ENCODE measurements at places on chromosomes 7 and 10.
A peak's percentile ranks its signal among the peaks of the same experiment; 100 is the strongest.

DNA sequence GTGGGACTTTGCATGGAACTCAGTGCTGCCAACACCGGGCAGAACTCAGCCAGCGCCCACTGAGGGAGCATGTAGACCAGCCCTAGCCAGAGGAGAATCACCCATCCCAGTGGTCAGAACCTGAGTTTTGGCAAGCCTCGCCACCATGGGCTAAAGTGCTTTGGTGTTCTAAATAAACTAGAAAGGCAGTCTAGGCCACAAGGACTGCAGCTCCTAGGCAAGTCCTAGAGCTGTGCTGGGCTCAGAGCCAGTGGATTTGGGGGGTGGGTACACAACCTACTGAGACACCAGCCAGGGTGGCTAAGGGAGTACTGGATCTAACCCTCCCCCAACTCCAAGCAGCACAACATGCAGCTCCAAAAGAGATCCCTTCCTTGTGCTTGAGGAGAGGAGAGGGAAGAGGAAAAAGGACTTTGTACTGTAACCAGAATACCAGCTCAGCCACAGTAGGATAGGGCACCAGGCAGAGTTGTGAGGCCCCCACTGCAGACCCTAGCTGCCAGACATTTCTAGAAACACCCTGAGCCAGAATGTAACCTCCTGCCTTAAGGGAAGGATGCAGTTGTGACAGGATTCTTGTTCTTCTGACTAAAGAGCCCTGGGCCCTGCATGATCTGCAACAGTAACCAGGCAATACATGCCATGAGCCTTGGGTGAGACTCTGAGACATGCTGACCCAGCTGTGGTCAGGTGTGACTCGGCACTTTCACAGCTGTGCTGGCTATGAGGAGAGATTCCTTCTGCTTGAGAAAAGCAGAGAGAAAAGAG lies 24.4 kb downstream of the GSDME start:
- peak; percentile 85 for DNase-seq

- peak; percentile 79 for DNase-seq
These were observed 60.8 kb upstream of the PPIF start for GRCh38 chr10:79286318-79286951.

DNA sequence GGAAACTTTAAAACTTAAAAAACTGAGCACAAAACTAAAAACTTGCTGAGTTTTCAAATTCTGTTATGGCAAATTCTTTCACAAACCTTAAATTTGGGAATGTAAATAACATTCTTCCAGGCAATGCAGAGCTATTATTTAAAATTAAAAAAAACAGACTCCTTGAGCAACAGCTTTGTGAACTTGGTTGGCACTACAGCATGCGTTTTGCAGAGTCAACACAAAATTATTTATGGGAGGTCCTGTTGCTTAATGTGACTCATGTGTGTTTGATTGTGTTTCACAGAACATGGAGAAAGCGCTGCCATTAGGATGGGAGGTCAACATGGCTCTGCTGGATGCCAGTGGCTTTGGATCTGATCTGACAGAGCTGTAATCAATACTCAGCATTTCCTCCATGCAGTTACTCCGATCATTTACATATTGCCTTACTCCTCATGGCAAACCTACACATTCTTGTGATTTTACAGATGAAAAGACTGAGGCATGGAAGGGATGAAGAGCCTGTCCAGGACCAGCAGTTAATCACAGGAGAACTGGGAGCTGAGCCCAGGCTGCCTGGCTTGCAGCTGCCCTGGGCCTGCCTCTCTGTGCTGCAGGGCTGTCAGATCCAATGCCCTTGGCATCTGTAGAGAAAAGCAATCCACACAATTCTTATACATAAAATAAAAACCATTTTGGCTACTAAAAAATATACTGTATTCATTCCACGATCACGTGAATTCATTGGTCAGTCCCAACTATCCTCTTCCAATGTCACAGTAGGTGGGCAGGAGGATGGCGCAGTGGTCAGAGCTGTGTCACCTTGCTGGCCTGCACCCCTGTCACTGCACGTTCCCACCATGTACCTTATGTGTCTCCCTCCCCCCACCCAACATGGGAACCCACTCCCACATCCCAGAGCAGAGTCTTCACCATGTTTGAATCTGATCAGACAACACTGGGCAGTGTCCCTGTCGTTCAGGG lies 200.9 kb downstream of the CXCL12 start:
- DNase-seq: peak; percentile 93

DNA sequence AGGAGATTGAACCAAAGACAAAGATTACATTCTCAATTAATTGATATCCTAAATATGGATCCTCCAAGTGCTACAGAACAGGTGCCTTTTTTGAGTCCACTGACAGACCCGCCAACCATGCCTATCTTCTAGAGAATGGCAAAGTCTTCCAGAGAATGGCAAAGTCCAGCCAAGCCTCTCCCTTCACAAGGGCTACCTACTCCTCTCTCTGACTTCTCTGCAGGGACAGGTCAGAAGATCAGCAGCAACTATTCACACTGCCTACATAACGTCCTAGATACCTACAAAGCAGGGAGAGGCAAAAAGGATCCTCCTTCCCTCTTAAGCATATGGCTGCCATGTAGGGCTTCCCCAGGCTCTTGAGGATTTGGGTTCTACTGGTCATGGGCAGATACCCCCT lies 12.4 kb downstream of the UBE2H start:
- no peak for DNase-seq

DNA sequence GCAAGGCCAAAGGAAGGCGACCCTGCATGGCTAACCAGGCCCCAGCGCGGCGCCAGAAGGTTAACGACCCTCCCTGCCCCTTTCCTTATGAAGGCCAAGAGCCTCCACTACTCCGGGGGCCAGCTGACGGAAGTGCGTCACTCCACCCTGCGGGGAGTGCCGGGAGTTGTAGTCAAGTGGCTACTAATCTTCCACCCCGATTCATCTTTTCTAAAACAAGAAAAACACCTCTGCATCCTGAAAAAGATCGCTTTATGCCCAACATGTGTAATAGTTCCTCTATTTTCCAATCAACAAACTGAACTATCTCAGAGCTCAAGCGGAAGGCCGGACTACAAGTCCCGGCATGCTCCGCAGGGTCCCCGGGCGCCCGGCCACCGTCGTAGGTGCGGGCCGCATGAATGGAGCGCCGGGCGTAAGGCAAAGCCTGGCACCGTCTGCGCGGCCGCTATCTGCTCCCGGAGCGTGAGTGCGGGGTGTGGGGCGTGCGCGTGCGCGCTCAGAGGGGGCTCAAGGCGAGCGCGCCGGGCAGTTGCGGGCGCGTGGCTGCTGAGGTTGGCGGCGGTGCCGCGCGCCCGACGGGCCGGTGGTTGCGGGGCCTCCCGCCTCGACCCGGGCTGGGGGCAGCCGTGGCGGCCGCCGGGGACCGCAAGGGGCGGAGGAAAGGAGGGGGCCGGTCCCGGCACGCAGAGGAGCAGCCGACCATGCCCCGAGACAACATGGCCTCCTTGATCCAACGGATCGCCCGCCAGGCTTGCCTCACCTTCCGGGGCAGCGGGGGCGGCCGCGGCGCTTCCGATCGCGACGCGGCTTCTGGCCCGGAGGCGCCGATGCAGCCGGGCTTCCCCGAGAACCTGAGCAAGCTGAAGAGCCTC lies at the start of gene ADO:
TSS of gene ADO (plus strand) at position 365 of the 875 bp plus-strand sequence. CDS start at position 705, 340 bp downstream.
- peak; percentile 81 for DNase-seq

GRCh38 chr10:24287559-24288195 lies 78.7 kb downstream of the KIAA1217 start:
- no peak for DNase-seq

- DNase-seq: peak; percentile 67
These were observed 84.0 kb downstream of the NRBF2 start for GRCh38 chr10:63217120-63217605.

DNA sequence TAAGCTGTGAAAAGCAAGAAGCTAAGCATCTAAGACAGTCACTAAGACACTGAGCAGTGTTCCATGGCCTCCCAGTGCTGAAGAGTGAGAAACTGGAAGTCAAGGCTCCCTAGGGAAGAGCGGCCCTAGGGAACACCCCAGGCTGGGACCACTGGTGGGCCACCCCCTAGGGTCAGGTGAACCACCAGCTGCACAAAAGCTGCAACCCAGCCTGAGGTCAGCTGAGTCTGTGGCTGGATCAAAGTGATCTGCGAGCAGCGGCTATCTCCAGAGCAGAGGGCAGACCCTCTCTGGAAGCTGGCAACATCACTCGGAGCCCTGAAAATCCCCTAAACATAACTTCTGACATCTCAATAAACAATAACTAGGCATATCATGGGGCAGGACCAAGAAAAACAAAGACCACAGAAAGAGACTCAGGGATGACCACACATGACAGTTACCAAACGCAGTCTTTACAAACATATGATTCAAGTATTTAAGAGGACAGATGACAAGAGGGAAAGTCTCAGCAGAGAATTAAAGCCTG lies 125.8 kb downstream of the DLG5 start:
- DNase-seq: no peak

GRCh38 chr7:2825559-2826227 lies 18.4 kb downstream of the GNA12 start:
- DNase-seq: no peak

DNA sequence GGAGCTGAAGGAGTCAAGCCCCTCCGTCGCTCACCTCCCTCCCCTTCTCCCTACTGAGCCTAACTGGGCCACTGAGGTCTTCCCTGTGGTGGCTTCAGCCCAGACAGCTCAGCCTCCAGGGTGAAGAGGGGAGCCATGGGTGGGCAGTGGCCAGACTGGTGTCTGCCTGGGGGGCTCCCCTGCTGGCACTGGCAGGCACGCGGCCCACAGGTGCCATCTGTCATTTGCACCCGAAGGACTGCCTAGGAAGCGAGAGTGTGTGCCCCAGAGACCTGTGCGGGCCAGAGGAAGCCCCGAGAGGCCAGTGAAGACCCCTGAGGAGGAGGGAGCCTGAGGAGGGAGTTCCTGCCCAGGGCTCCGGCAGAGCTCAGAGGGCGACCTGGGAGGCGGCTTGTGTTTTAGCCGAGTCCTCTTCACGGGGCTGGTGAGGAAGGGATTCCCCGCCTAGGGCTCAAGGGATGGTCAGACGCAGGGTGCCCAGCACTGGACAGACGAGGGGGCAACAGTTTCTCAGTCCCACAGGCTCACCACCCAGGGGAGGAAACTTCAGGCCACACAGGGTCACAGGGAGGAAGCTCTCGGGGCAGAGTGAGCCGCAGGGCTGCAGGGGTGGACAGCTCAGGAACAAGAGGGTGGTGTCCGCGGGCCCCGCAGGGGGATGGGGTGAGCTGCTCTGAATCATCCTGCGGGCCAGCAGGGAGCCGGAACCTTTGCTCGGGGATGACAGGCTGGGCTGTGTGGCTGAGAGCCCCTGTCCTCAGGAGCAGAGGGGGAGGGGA lies 76.2 kb upstream of the PPP2R2D start:
- no peak for DNase-seq

DNA sequence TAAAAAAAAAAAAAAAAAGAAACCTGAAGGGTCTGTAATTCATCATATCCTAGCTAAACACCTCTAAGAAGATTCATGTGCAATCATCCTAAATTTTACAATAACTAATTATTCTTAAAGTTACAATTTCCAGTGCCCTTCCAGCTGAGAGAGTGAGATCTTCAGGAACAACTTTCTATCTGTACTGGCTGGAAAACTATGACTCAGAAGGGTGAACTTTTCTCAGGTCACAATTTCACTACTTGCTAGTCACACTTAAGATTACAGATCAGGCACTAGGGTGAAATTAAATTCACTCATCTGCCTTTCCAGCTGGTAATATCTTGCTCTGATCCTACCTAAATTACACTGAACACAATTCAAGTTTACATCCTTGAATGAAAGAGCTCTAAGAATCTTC lies 158.8 kb downstream of the ANK3 start:
- DNase-seq: no peak

DNA sequence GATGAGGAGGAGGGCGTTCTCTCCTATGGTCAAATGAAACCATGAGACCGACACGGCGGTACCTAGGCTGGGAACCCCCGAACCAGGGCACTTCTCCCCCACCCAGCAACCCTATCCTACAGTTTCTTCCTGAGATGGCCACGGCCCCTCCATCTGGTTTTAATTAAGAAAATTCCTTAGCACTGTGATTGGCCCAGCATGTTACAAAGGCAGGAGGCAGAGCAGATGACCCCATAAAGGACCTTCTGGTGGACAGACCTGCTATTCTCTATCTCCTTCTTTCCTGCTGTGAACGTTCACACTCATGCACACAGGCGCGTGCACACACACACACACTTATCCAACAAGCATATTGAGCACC lies 129.4 kb downstream of the RGS10 start:
- peak; percentile 65 for DNase-seq
